ENCODE measurements at places on chromosomes 13 and 19.

DNA sequence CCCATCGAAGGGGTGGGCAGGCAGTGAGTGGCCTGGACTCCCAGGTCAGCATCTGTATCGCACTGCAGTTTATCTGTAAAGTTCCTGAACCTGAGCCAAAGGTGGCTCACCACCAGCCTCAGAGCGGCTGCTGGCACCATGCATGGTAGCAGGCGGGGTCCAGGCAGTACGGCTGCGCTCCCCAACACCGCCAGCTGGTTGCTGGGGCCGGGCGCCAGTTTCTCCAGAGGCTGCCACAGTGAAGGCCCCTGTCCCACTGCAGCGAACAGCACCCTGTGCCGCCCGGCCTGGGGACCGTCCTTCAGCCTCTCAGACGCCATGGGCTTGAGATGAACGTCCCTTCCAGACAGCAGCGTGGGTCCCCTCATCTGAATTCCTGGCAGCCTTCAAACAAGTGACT, 109.8 kb downstream of the KDM4B start:
- DNase-seq = no peak

GRCh38 chr19:50932018-50932689, 20.7 kb downstream of the KLK5 start:
- DNase-seq = no peak

DNA sequence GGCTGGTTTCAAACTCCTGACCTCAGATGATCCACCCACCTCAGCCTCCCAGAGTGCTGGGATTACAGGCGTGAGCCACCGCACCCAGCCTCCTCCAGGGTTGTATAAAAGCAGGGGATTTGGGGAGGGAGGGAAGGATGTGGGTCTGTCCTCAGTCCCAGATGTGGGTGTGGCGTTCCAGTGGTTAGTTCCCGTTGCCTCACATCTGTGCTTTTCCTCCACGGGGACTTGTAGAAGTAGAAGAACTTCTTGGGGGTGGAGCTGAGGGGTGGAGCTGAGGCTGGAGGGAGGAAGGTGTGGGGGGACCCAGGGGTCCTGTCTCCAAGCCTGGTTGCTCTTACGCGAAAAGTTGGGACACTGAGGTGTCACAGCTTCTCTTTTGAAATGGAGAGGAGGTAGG, 514 bp upstream of the MCEMP1 start:
- DNase-seq = no peak

- DNase-seq = no peak
Observed at GRCh38 chr13:111177921-111178320, 62.8 kb downstream of the ARHGEF7 start.

DNA sequence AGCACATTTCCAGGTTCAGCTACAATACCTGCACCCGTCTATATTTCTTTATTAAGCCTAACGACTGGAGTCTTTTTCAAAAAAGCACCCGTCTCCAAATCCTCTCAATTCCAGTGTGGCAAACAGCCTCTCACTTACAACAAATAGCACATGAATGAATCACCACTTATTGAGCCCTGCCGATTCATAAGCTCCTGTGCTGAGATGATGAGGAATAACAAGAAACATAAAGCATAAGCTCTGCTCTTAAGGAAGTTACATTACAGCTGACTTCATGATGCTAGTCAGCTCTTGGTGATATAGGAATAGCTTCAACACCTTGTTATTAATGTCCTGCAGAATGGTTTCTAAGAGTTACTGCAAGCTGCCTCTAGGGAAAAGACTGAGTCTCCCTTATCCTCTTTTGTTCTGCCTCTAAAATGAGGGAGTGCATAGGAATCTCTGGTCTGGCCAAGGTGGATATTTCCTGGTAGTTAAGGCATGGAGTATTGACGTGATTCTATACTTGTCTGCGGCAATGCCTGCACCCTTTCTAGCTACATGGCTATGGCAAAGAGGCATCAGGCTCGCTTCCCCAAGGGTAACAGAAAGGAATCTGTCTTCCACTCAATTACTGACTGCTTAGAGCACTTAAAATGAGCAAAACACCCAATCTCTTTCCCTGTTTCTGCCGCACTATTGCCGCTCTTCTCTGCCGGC, 195.7 kb downstream of the KLF12 start:
- no peak for DNase-seq

DNA sequence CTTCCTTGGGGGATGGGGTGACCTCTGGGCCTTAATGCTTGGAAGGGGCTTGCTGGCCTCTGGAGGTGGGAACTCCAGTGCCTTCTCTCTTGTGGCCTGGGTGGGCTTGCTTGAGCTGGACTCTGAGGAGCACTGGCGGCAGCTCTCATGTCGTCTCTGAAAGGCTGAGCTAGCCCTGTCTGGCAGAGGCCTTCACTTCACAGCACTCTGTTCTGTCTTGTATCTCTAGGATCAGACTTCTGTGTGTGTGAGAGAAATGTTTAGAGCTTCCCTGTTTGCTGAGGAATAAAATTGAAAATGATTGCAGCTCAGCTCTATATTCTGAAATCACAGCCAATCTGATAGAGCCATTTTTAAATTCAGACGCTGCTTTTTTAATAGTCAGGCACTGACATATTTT, 185.3 kb downstream of the KCNRG start:
- DNase-seq = no peak

GRCh38 chr19:14477418-14478112, 2.4 kb upstream of the PTGER1 start:
- DNase-seq = no peak

DNA sequence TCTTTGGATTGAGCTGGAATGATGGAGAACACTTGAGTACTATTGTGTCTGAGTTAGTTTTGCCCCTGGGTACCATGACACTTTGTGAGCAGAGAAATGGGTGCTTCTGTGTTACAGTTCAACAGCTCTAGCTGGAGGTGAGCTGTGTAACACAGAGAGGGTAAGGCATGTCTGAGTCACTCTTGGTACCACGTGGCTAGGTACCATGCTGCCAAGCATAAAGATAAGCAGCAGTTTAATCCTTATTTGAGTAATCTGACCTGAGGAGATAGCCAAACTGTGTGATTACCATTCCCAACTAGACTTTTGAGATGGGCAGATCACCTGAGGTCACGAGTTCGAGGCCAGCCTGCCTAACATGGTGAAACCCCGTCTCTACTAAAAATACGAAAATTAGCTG, 122.0 kb downstream of the OLFM4 start:
- no peak for DNase-seq

DNA sequence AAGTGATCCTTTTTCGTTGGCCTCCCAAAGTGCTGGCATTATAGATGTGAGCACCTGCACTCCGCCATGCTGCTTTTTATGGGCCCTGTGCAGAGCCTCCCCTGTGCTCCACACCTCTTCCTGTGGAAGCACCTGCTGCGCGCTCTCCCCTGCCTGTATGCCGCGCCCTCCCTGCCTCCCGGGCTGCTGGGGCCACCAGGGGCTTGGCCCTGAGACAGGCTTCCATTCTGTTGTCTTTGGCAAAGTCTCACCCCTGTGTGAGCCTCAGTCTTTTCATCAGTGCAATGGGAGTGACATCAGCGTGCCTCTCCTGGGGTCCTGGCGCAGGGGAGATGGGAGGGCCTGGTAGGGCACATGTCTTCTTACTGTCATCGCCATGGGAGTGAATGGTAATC, 1.3 kb downstream of the FAM174C start:
- no peak for DNase-seq

- DNase-seq = no peak
Observed at GRCh38 chr13:46983881-46984280, 87.0 kb upstream of the HTR2A start.

GRCh38 chr13:110254751-110255553, 52.0 kb downstream of the COL4A1 start:
- no peak for DNase-seq

GRCh38 chr13:66887088-66887487, 343.0 kb downstream of the PCDH9 start:
- DNase-seq = no peak

Measured in cortex of kidney (tissue), 1 donor.